ENCODE measurements at places on chromosomes 7 and 10. TPM values are rescaled to one million over a fixed set of nuclear protein-coding genes. Genes with fewer than 3 reads are reported as not detected.

DNA sequence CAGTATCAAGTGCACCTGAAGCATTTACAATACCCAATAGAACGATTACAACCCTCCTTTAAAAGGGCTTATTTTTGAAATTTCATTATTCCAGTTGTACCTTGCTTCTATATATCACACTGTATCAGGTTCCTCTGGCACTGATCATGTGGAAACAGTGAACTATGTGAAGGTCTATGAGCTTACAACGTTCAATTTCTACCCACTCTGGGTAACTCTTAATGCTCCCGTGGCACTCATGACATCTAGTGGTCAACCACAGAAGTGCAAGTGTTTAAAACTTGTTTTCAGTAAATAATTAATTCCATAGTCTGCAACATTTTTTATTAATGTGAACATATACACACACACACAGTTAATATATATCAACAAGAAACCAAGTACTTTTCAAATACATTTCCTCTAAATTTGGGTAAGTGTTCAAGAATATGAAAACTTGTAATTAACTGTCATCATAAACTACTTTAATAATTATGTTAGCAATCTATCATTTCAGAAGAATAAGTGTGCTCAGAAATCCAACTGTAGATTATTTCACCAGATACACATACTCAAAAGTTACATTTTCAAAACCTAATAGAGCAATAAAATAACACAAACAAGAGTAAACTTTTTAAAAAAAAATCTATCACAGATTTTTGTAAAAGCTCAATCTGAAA, 61.0 kb downstream of the MPP7 start:
- no peaks in the 10 kb centered on the region for H3K4me1 ChIP-seq
- H3K27ac ChIP-seq, result no peak overlapping the region
- no peaks in the 10 kb centered on the region for H3K27me3 ChIP-seq
- no peak overlapping the region for H3K4me3 ChIP-seq
- DNase-seq, result peak; percentile 34
- no peaks in the 10 kb centered on the region for H3K36me3 ChIP-seq

- H3K27ac ChIP-seq, result no peak overlapping the region
- no peaks in the 10 kb centered on the region for H3K27me3 ChIP-seq
- H3K4me3 ChIP-seq, result no peak overlapping the region
- no peak for DNase-seq
- no peaks in the 10 kb centered on the region for H3K4me1 ChIP-seq
These were observed 141.4 kb downstream of the GRID1 start for GRCh38 chr10:86225103-86225782.

Gene SCD
- total RNA-seq, result 202 TPM

GRCh38 chr10:24207341-24207740, 1.6 kb upstream of the KIAA1217 start:
- no peak overlapping the region for H3K27ac ChIP-seq
- H3K4me1 ChIP-seq, result peaks cover 14% of the 10 kb centered on the region
- no peaks in the 10 kb centered on the region for H3K36me3 ChIP-seq
- H3K4me3 ChIP-seq, result no peak overlapping the region
- no peak for DNase-seq

DNA sequence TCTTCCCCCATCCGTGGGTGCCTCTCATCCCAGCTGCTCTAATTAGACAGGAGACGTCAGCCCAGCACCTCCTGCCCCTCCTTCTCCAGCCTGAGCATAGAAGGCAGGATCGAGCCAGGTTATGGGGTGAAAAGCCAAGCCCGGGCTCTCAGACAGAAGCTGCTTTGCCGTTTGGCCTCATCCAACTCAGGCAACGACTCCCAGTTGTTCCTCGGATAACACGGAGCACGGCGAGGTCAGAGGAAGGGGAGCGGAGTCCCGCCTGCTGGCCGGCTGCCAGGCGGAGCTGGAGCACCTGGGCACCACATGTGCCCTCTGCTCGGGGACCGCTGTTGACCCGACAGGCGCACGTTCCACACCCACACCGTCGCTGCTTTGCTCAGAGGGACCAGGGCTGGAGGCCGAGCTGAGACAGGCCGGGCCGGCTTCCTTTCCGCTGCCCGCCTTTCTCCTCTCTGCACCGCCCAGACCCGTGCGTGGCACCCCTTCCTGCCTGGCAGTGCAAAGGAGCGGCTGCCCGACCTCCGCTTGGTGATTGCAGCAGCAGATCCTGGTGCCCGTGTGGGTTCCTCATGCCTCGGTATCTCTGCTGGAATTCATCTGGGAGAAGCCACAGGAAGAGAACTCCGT, 21.6 kb upstream of the UNCX start:
- no peak overlapping the region for H3K27ac ChIP-seq
- no peak overlapping the region for H3K4me3 ChIP-seq
- H3K36me3 ChIP-seq, result no peaks in the 10 kb centered on the region
- H3K27me3 ChIP-seq, result peaks cover 28% of the 10 kb centered on the region
- no peak for DNase-seq
- H3K4me1 ChIP-seq, result no peaks in the 10 kb centered on the region

DNA sequence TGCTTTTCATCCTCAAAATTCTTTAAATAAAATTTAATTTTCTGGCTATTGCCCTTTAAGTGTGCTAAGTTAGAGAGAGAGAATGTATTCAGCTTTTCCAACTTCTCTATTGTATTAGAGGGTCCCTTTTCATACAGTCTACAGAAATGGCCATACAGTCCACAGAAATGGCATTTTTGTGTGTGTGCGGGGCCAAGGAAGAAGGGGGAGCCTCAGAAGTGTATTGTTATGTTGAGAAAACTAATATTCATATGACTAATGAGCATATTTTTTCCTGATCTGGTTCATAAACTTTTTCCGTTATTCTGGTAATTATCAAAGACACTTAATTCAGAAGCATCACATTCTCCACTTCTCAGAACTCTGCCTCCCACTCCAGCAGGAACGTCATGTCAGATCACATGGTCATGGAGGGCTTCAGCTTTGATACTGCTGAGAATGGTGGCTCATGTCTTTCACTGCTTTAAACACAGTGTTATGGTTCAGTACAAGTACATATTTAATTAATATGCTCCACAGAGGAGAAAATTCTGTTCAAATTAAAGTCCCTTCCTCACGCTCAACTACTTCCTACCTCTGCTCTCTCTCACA, 37.1 kb downstream of the ELMO1 start:
- peak overlapping the region; percentile 56 for H3K27ac ChIP-seq
- H3K4me3 ChIP-seq, result no peak overlapping the region

DNA sequence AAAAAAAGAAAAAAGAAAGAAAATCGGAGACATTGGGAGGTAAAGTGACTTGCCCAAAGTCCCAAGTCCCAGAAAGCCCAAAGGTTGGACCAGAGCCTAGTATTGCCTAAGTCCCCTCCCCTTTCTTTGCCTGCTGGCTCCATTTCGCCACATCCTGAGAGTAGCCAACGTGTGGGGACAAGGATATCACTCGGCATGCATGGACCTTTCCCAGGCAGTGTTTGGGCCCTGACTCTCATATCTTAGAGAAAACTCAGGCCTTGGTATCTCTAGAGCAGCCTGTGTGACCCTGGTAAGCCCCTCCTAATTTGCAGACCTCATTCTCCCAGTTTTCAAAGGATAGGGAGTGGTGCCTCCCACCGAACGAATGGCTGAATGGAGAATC, 294.2 kb upstream of the ZMIZ1 start:
- no peaks in the 10 kb centered on the region for H3K36me3 ChIP-seq
- H3K27me3 ChIP-seq, result no peaks in the 10 kb centered on the region
- DNase-seq, result no peak
- H3K4me3 ChIP-seq, result no peak overlapping the region
- no peaks in the 10 kb centered on the region for H3K4me1 ChIP-seq

Gene PSMC2
- 149 TPM for total RNA-seq

DNA sequence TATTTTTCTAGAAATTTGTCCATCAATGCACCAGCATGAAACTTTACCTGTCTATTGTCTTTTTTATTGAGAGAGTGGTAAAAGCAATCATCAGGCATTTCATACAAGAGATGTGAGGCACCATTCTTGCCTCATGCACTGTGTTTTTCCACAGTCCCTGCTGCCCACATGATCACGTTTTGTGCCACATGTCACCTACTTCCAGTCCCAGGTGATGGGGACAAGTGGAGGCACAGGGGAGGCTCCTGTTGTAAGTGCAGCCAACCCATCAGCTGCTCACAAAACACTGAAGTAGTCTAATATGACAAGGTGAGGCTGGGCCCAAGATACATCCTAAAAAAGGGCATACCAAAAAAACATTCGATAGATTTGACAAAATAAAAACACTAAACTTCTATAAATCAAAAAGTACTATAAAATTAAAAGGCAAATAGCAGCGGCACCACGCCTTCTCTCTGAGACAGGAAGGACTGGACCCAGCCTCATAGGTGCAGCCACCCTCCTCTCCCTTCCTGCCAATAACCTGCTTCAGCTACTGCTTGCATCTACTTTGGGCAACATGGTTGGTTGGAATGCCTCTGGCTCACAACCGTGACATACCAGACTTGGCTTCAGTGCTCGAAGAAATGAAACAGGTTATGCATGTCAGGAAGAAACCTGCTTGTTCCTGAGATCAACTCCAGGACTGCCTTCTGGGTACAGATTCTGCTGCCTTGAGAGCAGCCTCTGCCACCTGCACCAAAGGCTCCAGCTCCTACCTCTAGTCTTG, 2.3 kb downstream of the ZC3HAV1L start:
- no peak for DNase-seq
- H3K36me3 ChIP-seq, result peaks cover 39% of the 10 kb centered on the region
- H3K27ac ChIP-seq, result no peak overlapping the region
- peaks cover 7% of the 10 kb centered on the region for H3K27me3 ChIP-seq

- no peak overlapping the region for H3K27ac ChIP-seq
- DNase-seq, result no peak
- no peaks in the 10 kb centered on the region for H3K36me3 ChIP-seq
- H3K27me3 ChIP-seq, result peaks cover 1% of the 10 kb centered on the region
- no peak overlapping the region for H3K4me3 ChIP-seq
These were observed 257.6 kb upstream of the GHITM start for GRCh38 chr10:83881661-83882060.

GRCh38 chr7:137579913-137580640, 236.5 kb upstream of the PTN start:
- no peaks in the 10 kb centered on the region for H3K36me3 ChIP-seq
- H3K4me1 ChIP-seq, result no peaks in the 10 kb centered on the region
- H3K4me3 ChIP-seq, result no peak overlapping the region
- no peak overlapping the region for H3K27ac ChIP-seq
- DNase-seq, result no peak

- DNase-seq, result no peak
- no peaks in the 10 kb centered on the region for H3K36me3 ChIP-seq
- no peaks in the 10 kb centered on the region for H3K27me3 ChIP-seq
- H3K27ac ChIP-seq, result no peak overlapping the region
- no peak overlapping the region for H3K4me3 ChIP-seq
These were observed 241.3 kb upstream of the KMT2E start for GRCh38 chr7:104772405-104773345.

GRCh38 chr10:23200997-23201652, 9.0 kb downstream of the PTF1A start:
- H3K27ac ChIP-seq, result no peak overlapping the region
- peaks cover 6% of the 10 kb centered on the region for H3K4me1 ChIP-seq
- H3K36me3 ChIP-seq, result no peaks in the 10 kb centered on the region
- no peak overlapping the region for H3K4me3 ChIP-seq
- no peak for DNase-seq

Gene MUC12
- not detected for total RNA-seq

- H3K27me3 ChIP-seq, result peaks cover 81% of the 10 kb centered on the region
- H3K36me3 ChIP-seq, result no peaks in the 10 kb centered on the region
- H3K4me1 ChIP-seq, result peaks cover 18% of the 10 kb centered on the region
- H3K4me3 ChIP-seq, result peak overlapping the region; percentile 13
- peak; percentile 62 for DNase-seq
- H3K27ac ChIP-seq, result no peak overlapping the region
These were observed 29.3 kb upstream of the KCNK18 start for GRCh38 chr10:117167789-117168674.

Gene CUEDC2
- total RNA-seq, result 60.9 TPM

- H3K36me3 ChIP-seq, result no peaks in the 10 kb centered on the region
- no peak overlapping the region for H3K27ac ChIP-seq
- DNase-seq, result no peak
These were observed 31.4 kb upstream of the PDCD4 start for GRCh38 chr10:110840225-110840922.

Gene LGI1
- total RNA-seq, result not detected

GRCh38 chr10:106911096-106911495, 253.4 kb downstream of the SORCS1 start:
- H3K36me3 ChIP-seq, result no peaks in the 10 kb centered on the region
- H3K4me3 ChIP-seq, result no peak overlapping the region
- H3K4me1 ChIP-seq, result no peaks in the 10 kb centered on the region
- no peak for DNase-seq
- no peaks in the 10 kb centered on the region for H3K27me3 ChIP-seq

Gene PRSS2
- not detected for total RNA-seq

Gene TMEM213
- 0.73 TPM for total RNA-seq

Gene OGDHL
- total RNA-seq, result not detected

GRCh38 chr10:1149793-1150637, 93.8 kb downstream of the WDR37 start:
- H3K4me1 ChIP-seq, result peaks cover 11% of the 10 kb centered on the region
- DNase-seq, result peak; percentile 35
- no peak overlapping the region for H3K27ac ChIP-seq
- no peak overlapping the region for H3K4me3 ChIP-seq
- H3K27me3 ChIP-seq, result peaks cover 5% of the 10 kb centered on the region
- no peaks in the 10 kb centered on the region for H3K36me3 ChIP-seq

- peaks cover 96% of the 10 kb centered on the region for H3K4me1 ChIP-seq
- no peak for DNase-seq
- H3K4me3 ChIP-seq, result no peak overlapping the region
- H3K36me3 ChIP-seq, result peaks cover 99% of the 10 kb centered on the region
- H3K27me3 ChIP-seq, result no peaks in the 10 kb centered on the region
These were observed 157.4 kb downstream of the ARID5B start for GRCh38 chr10:62058896-62059216.

- no peak overlapping the region for H3K27ac ChIP-seq
- no peak for DNase-seq
- no peaks in the 10 kb centered on the region for H3K4me1 ChIP-seq
- H3K36me3 ChIP-seq, result no peaks in the 10 kb centered on the region
- peaks cover 1% of the 10 kb centered on the region for H3K27me3 ChIP-seq
- no peak overlapping the region for H3K4me3 ChIP-seq
These were observed 105.0 kb upstream of the HDAC9 start for GRCh38 chr7:18390535-18390907.

- H3K27me3 ChIP-seq, result no peaks in the 10 kb centered on the region
- H3K27ac ChIP-seq, result peak overlapping the region; percentile 76
- H3K36me3 ChIP-seq, result peaks cover 7% of the 10 kb centered on the region
- DNase-seq, result peak; percentile 54
- peaks cover 30% of the 10 kb centered on the region for H3K4me1 ChIP-seq
These were observed 3.4 kb upstream of the CHST12 start for GRCh38 chr7:2399848-2400587.

Gene CHST15
- 0.10 TPM for total RNA-seq

DNA sequence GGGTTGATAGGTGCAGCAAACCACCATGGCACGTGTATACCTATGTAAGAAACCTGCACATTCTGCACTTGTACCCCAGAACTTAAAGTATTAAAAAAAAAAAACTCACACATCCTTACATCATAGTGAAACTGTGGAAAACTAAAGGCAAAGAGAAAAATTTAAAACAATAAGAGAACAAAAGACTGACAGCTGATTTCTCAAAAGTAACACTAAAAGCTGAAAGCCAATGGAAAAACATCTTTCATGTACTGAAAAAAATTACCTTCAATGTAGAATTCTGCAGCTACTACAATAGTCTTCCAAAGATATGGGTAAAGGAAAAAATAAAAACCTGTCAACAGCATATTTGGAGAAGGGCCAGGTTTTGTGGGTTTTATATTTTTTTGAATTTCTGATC, 729.1 kb upstream of the NRP1 start:
- H3K27me3 ChIP-seq, result no peaks in the 10 kb centered on the region
- no peaks in the 10 kb centered on the region for H3K4me1 ChIP-seq
- H3K4me3 ChIP-seq, result no peak overlapping the region
- no peak overlapping the region for H3K27ac ChIP-seq
- no peak for DNase-seq

GRCh38 chr7:42285383-42285824, 48.4 kb upstream of the GLI3 start:
- no peaks in the 10 kb centered on the region for H3K4me1 ChIP-seq
- H3K36me3 ChIP-seq, result no peaks in the 10 kb centered on the region
- no peak for DNase-seq
- H3K27ac ChIP-seq, result no peak overlapping the region

Gene TRPV5
- total RNA-seq, result not detected
